ENCODE measurements at places on chromosomes 13 and 19.
A peak's percentile ranks its signal among the peaks of the same experiment; 100 is the strongest.

DNA sequence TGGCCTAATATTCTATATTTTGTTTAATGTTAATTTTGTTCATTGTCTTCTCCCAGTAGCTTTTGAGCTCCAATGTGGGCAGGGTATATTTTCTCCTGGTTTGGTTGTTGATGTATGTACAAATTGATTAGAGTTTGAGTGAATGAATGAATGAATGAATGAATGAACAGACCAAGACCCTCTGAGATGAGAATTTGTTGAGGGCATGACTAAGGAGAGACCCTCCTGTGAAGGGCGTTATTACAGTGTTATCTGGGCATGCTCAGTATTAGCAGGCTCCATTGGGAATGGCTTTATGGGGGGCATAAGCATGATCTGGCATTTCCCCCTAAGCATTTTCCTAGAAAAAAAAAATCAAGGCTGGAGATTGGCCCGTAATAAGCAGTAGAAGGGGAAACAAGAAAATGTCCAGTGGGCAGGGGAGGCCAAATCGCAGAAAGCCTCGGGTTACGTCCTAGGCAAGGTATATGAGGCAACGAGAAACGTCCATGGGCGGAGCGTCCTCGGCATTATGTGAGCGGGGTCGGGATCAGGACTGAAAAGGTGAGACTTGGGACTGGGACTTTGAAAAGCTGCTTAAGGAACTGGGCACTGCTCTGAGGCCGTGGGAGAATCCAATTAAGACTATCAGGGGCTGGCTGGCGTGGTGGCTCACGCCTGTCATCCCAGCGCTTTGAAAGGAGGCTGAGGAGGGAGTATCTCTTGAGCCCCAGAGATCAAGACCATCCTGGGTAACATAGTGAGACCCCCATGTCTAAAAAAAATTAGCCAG is 904 bp upstream of the ARHGAP33 start:
- DNase-seq: no peak

DNA sequence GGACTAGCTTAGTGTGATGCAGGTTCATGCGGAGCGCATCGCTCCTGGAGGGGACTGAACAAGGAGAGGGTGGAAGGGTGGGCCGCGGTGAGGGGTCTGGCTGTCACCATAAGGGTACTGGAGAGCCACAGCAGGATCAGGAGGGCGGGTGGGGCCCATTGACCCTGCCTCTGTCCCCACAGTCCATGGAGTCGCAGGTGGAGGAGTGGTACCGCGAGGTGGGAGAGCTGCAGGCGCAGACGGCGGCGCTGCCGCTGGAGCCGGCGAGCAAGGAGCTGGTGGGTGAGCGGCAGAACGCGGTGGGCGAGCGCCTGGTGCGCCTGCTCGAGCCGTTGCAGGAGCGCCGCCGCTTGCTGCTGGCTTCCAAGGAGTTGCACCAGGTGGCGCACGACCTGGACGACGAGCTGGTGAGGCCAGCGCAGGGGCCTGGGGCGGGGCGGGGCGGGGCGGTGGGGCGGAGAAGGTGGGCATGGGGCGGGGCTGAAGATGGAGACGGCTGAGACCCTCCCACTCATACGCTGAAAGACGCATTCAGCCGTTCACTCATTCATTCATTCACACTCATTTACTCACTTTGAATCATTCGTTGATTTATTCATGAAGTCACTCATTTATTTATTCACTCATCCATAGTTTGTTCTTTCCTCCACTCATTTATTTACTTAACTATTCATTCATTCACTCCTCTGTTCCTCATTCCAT is 27.5 kb upstream of the SHKBP1 start:
- peak; percentile 71 for DNase-seq

DNA sequence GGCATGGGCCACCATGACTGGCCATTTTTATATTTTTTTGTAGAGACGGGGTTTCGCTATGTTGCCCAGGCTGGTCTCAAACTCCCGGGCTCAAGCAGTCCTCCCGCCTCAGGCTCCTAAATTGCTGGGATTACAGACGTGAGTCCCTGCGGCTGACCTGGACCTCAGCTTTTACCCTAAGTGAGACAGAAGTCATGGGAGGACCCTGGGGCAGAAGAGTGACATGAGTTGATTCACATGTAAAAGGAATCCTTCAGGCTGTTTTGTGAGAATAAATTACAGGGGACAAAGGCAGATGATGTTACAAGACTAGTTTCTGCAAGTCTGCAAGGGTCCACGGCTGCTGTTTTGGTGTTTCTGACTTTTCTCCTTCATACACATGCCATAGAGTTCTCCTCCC is 2.6 kb upstream of the BCAM start:
- DNase-seq: no peak

GRCh38 chr19:41883463-41883820 is 458 bp downstream of the ARHGEF1 start:
- DNase-seq: no peak

DNA sequence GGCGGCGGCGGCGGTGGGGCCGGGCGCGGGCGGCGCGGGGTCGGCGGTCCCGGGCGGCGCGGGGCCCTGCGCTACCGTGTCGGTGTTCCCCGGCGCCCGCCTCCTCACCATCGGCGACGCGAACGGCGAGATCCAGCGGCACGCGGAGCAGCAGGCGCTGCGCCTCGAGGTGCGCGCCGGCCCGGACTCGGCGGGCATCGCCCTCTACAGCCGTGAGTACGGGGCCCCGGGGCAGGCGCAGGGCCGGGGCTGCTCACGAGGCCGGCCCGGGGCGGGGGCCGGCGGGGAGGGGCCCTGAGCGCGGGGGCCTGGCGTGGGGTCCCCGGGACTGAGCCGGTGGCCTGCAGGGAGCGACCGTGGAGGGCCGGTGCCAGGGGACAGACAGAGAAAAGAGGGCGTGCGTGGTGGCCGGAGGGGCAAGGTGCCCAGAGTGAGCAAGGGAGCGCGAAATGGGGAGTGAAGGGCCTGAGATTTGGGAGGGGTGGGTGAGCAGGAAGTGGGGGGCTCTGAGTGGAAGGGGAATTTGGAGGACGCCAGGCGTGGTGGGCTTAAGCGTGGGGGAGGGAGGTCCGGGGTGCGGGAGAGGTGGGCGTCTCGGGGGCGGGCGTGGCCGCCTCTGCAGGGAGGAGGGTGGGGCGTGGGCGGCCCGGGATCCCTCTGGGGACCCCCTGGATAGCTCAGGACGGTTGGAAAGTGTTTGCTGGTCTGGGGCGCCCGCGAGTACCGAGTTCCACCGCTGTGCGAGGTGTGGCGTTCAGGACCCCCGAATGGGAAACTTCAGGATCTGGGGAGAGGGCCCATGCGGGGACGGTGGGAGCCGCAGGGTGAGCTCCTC is 575 bp downstream of the CARM1 start:
- DNase-seq: peak; percentile 23

DNA sequence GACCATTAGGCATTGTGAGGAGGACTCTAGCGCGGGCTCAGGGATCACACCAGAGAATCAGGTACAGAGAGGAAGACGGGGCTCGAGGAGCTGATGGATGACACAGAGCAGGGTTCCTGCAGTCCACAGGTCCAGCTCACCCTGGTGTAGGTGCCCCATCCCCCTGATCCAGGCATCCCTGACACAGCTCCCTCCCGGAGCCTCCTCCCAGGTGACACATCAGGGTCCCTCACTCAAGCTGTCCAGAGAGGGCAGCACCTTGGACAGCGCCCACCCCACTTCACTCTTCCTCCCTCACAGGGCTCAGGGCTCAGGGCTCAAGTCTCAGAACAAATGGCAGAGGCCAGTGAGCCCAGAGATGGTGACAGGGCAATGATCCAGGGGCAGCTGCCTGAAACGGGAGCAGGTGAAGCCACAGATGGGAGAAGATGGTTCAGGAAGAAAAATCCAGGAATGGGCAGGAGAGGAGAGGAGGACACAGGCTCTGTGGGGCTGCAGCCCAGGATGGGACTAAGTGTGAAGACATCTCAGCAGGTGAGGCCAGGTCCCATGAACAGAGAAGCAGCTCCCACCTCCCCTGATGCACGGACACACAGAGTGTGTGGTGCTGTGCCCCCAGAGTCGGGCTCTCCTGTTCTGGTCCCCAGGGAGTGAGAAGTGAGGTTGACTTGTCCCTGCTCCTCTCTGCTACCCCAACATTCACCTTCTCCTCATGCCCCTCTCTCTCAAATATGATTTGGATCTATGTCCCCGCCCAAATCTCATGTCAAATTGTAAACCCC is 2.8 kb upstream of the CEACAM5 start:
- peak; percentile 21 for DNase-seq

DNA sequence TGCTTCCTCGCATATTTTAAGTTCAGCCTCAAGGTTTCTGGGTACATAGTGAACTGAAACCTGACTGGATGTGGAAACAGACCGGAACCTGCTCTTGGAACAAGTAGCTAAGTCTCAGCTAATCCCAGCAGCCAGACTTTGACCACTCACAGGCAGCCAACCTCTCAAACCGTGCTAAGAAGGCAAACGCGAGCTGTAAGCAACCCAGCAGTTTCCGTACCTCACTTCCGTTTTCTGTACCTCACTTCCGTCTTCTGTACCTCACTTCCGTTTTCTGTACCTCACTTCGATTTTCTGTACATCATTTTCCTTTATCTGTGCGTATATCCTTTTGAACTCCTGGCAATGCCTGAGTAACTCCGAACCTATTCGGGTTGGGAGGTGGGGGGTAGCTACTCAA is 96.8 kb downstream of the SUCLA2 start:
- DNase-seq: no peak

GRCh38 chr19:51803967-51804366 is 9.0 kb downstream of the FPR3 start:
- no peak for DNase-seq

DNA sequence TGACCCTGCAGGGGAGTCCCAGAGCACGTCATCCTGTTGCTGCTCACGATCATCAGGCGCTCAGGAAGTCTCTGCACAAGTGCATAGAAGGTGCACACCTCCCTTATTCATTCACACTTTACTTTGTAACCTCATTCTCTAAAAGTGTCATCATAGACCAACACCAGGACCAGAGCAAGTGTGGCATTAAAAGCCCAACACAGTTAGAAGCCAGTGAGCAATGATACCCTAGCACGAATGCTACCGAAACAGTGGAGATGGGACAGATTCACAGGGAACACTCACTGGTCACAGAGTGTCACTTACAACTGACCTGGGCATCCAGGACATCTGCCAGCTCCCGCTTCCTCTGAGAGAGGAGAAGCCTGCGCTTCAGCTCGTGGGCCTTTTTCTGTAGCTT is 17.0 kb downstream of the HAUS8 start:
- DNase-seq: no peak

- no peak for DNase-seq
Measured at GRCh38 chr13:36807616-36808015, 11.4 kb upstream of the RFXAP start.

Measured in naive thymus-derived CD8-positive, alpha-beta T cell (primary cell).